ENCODE measurements at places on chromosomes 4 and X. TPM values are rescaled to one million over a fixed set of nuclear protein-coding genes. Genes with fewer than 3 reads are reported as not detected.

Gene HS6ST2
- 17.8 TPM for polyA plus RNA-seq

Gene RPA4
- polyA plus RNA-seq: 0.29 TPM

Gene ADRA2C
- polyA plus RNA-seq: 1.4 TPM

Gene DMD
- 59.8 TPM for polyA plus RNA-seq

Gene UBA6
- 84.9 TPM for polyA plus RNA-seq

Gene SLC10A3
- polyA plus RNA-seq: 16.8 TPM

Gene TFDP3
- not detected for polyA plus RNA-seq

Gene ITIH6
- polyA plus RNA-seq: 0.06 TPM

Gene EFHC2
- 5.9 TPM for polyA plus RNA-seq

Gene FAAH2
- 6.6 TPM for polyA plus RNA-seq

Gene IL2
- not detected for polyA plus RNA-seq

Gene CFI
- 107 TPM for polyA plus RNA-seq

Gene ZXDA
- 5.2 TPM for polyA plus RNA-seq

Gene GLRA2
- polyA plus RNA-seq: 0.47 TPM

Gene FGF5
- not detected for polyA plus RNA-seq

Gene MAGEA4
- not detected for polyA plus RNA-seq

Gene UCP1
- 0.68 TPM for polyA plus RNA-seq

Gene MAGEE1
- 4.5 TPM for polyA plus RNA-seq

Gene BANK1
- 1.8 TPM for polyA plus RNA-seq

Gene IL2RG
- 2.8 TPM for polyA plus RNA-seq

Gene EIF4E
- polyA plus RNA-seq: 113 TPM

Gene DCX
- polyA plus RNA-seq: 0.31 TPM

Gene LNX1
- 3.6 TPM for polyA plus RNA-seq

Gene SPACA5
- polyA plus RNA-seq: 0.33 TPM

Gene CXCL11
- polyA plus RNA-seq: not detected

Gene TBC1D1
- 70.5 TPM for polyA plus RNA-seq

Gene TEX13B
- polyA plus RNA-seq: not detected

Gene CPLX1
- polyA plus RNA-seq: 1.1 TPM

Gene GAGE12F
- polyA plus RNA-seq: not detected

Gene GPR119
- not detected for polyA plus RNA-seq

Gene MSX1
- polyA plus RNA-seq: 1.1 TPM

Gene SRPK3
- 1.7 TPM for polyA plus RNA-seq

Gene GRIA3
- polyA plus RNA-seq: 2.3 TPM

Gene MAGEB17
- 0.09 TPM for polyA plus RNA-seq

Gene SSX7
- polyA plus RNA-seq: not detected

Gene WDR17
- polyA plus RNA-seq: 4.8 TPM

Gene RAB33A
- 0.42 TPM for polyA plus RNA-seq

Gene NDST3
- polyA plus RNA-seq: 1.6 TPM

Gene CHIC1
- 11.1 TPM for polyA plus RNA-seq
